ENCODE measurements at places on chromosomes 11 and 22.

DNA sequence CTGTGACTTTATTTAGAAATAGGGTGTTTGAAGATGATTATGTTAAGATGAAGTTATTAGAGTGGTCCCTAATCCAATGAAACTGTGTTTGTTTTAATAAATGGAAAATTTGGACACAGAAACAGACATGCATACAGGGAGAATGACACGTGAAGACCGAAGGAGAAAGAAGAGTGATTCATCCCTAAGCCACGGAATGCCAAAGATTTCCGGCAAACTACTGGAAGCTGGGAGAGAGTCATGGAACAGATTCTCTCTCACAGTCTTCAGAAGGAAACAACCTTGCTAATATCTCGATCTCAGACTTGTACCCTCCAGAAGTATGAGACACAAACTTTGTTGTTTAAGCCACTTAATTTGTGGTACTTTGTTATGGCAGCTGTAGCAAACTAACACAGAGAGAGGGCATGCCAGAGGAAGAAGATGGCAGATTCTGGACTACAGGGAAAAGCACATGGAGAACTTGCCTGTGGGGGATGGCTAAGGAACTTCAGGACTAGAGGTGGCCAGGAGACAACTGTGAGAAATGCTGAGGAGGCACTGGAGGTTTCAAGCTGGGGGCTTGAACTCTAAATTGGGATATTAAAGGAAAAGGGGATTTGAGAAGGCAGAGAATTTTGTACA, 733.5 kb upstream of the CCDC90B start:
- DNase-seq: no peak

GRCh38 chr11:9710223-9710622, 46.3 kb downstream of the SWAP70 start:
- DNase-seq: no peak

GRCh38 chr22:19337137-19337536, 45.6 kb upstream of the CLTCL1 start:
- no peak for DNase-seq

DNA sequence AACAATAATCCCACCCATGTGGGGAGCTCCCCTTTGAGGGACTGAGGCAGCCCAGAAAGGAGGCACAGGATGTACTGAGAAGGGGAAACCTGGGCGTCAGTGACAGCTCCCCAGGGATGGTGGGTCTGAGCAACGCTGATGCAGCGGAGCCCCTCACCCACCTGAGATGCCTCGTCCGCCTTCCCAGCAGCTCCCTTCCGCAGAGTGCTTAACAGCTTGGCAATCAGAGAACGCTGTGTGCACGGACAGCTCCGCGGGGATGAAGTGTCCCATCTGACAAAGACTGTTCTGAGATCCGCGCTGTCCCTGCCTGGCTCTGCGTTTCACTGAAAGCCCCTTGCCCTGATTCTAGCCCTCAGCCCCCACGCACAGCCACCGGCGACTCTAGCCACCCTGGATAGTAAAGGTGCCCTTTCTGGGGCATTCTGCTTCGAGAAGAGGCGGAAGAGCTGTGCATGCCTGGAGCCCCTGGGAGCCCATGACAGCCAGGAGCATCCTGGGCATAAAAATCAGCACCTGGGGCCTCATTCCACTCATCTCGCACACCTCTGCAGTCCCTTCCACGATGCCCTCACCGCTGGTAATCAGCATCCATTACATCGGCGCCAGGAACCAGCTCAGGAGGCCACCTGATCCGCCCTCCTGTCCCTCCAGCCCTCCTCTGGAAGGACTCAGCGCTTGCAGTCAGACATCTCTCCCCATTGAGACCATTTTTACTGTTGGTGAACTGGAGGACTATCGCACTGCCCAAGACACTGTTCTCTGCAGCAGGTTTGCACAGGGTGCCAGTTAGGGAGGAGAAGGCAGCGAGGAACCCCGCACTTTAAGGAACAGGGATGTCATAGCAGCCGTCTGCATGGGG, 10.7 kb downstream of the KCNJ5 start:
- no peak for DNase-seq

Measured in suppressor macrophage treated with lipopolysaccharide for 1 hour (primary cell).